Activated CD4-positive, alpha-beta T cell treated with anti-CD3 and anti-CD28 coated beads, Interleukin-2, amount 10 ng/mL, durations not matched to agents 24 days and 14 days (primary cell): ENCODE measurements at places on chromosomes 1 and 21. TPM values are rescaled to one million over a fixed set of nuclear protein-coding genes. Genes with fewer than 3 reads are reported as not detected.

GRCh38 chr1:205977402-205978014 is 25.7 kb downstream of the RAB7B start:
- peak; percentile 92 for DNase-seq
- H3K36me3 ChIP-seq = no peaks in the 10 kb centered on the region
- no peak overlapping the region for H3K4me3 ChIP-seq
- H3K4me1 ChIP-seq = peaks cover 2% of the 10 kb centered on the region
- H3K27me3 ChIP-seq = peaks cover 2% of the 10 kb centered on the region

DNA sequence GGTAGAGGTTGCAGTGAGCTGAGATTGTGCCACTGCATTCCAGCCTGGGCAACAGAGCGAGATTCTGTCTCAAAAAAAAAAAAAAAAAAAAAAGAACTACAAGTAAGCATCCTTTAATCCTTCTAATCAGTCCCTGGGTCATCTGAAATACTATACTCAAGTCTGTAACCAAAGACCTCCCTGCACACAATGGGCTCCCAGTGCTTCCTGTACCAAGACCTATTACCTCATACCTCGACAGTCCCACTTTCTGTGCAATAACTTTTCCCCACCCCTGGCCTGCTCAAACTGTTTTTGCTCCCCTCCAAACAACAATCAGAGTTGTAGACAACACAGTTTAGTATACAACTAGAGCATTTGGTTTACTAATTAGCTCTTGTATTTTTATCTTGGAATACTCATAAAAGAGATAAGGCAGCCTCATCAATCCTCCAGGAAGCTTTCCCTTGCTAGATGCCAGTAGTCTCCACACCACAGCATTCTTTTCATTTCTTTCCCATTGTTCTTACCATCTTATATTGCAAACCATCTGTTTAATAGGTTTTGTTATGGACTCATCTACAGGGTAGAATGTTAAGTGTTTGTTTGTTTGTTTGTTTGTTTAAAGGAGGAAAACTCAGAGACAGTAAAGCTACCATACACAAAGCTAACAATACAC is 19.2 kb upstream of the RLF start:
- H3K36me3 ChIP-seq = no peaks in the 10 kb centered on the region
- peaks cover 12% of the 10 kb centered on the region for H3K4me1 ChIP-seq
- H3K27ac ChIP-seq = no peak overlapping the region

Gene SPRR2B
- not detected in 2 replicates for total RNA-seq

Gene TSPEAR
- not detected in 2 replicates for total RNA-seq

GRCh38 chr1:43666608-43667007 is 16.7 kb downstream of the KDM4A start:
- peaks cover 83% of the 10 kb centered on the region for H3K36me3 ChIP-seq
- no peaks in the 10 kb centered on the region for H3K27me3 ChIP-seq
- no peak for DNase-seq
- peaks cover 10% of the 10 kb centered on the region for H3K4me1 ChIP-seq
- no peak overlapping the region for H3K27ac ChIP-seq
- H3K4me3 ChIP-seq = no peak overlapping the region

DNA sequence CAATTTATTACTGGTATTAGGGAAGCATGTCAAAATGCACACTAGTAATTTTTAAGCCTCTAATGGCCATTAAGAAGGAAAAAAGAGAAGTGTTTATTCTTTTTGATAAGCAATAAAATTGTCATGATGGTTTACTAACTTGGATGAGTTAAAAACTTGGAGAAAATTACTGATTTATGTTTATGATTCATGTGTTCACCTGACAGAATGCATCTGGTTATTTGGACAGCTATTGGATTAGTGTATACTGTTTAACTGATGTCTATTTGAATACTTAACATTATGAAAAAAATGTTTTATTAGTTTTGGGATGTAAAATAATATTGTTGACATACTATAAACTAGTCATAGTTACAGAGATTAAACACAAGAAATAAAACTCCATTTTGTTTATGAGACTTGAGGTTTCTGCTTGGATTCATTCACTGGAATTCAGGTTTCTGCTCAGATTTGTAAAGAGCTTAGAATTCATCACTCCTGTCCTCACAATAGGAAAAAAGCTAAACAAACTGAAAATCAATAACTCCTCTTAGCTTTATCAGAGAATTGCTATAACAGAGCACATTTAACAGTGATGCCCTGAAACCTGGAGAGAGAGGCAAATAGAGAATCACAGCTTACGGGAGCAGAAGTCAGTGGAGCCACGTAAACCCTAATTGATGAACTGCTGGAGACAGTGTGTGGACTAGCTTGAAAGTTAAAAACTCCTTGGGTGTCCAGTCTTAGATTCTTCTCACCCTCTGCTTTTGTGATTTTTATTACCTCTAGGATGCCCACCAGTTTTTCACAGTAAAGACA is 56.7 kb downstream of the RALGPS2 start:
- H3K4me3 ChIP-seq = no peak overlapping the region
- H3K27ac ChIP-seq = no peak overlapping the region
- no peak for DNase-seq

Gene GFI1
- total RNA-seq = 85.1 and 87.1 TPM in 2 replicates

Gene GPR3
- 3.3 TPM in 2 replicates for total RNA-seq

DNA sequence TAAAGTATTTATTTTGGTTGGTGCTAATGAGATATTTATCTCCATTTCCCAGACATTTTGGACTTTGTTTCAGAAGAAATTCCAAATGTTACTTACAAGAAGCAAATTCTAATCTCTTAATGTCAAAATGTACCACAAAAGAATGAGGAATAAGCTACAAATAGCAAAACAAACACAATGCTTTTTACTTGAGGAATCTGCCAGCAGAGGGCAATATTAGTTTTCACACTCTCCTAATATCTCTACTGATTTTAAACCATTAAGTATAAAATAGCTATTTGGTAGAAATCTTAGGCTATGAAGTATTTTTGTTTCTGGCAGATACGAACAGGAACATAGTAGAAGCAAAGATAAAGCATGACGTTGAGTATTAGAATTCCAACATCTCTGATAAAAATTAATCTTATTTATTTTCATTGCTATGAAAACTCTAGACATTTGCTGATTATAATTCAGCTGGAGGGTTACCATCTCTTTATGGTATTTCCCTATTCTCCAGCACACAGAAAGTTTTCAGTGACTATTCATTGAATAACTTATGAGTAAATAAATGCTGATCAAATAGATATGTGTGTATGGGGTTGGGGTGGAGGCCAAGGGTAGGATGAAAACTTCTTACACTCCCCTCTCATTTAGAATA is 13.4 kb upstream of the HMCN1 start:
- H3K27ac ChIP-seq = no peak overlapping the region
- DNase-seq = no peak
- H3K36me3 ChIP-seq = no peaks in the 10 kb centered on the region
- H3K4me3 ChIP-seq = no peak overlapping the region

DNA sequence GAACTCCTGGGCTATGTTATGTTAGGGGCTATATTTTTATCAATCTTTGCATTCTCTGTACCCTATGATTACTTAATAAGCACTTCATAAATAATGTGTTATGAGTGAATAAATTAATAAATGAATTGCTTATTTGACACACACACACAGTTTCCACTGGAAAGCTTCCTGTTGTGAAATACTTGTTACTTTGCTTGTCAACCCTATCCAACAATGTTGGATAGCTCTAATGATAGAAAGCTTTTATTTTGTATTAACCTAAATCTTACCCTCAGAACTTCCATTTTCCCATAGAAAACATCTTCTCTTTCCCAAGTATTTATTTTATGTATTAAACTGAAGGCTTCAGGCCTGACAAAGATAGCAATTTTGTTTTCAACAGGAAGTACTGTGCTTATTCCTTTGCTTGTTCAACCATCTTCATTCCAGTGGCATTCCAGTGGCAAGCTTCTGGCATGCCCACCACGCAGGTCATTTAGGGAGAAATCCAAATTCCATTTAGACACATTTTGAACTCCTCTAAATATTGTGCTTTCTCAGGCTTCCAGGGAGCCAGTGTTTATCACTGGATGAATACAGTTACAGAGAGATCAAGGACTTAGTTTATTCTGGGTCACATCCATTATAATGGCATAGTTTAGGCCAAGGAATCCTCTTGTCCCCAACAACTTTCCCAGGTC is 134.4 kb downstream of the TGFB2 start:
- no peak overlapping the region for H3K4me3 ChIP-seq
- H3K27me3 ChIP-seq = no peaks in the 10 kb centered on the region
- H3K27ac ChIP-seq = no peak overlapping the region
- no peak for DNase-seq
- H3K36me3 ChIP-seq = no peaks in the 10 kb centered on the region
- no peaks in the 10 kb centered on the region for H3K4me1 ChIP-seq
